ENCODE measurements at places on chromosomes 13 and 19. TPM values are rescaled to one million over a fixed set of nuclear protein-coding genes. Genes with fewer than 3 reads are reported as not detected.

DNA sequence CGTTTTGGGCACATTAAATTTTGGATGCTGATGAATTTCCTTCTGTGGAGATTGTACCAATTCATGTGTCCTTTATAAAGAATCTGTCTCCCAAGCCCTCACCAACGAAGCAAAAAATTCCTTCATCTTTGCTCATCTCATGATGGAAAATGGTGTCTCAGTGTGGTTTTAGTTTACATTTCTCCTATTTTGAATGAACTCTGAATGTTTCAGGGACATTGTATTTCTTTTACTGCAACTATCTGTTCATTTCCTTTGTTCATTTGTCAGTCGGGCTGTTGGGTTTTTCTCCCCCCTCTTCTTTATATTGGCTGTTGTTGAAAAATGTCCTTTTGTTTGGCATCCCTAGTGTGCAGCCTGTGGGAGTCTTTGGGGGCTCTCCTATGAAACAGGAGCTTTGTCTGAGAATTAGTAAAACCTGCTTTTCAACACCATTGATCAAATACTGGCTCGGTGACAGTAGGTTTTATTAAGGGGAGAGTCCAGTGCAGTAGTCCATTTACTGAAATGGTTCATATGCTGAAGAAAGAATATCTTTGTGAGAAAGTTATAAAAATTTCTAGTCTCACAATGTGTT is 91.3 kb upstream of the C1QTNF9B start:
- no peak for DNase-seq

DNA sequence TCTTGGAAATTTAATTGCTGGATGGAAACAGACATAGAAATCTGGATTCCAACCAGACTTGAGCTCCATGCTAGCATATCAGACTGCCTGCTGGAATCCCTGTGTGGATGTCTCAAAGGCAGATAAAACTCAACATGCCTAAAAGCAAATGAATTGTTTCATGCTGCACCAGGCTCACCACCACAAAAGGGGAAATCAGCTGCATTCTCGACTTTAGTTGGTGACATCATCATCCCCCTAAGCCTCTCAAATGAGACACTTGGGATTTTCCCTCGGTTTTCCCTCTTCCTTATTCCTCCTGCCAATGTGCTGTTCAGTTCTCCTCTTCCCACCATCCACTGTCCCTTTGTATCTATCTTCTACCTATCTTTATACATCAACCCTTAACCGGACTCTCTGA is 134.3 kb downstream of the ZDHHC20 start:
- no peak for DNase-seq

The OR7A5 gene
- total RNA-seq: not detected

- DNase-seq: no peak
These were observed 908.0 kb upstream of the ATXN8OS start for GRCh38 chr13:69199664-69200063.

DNA sequence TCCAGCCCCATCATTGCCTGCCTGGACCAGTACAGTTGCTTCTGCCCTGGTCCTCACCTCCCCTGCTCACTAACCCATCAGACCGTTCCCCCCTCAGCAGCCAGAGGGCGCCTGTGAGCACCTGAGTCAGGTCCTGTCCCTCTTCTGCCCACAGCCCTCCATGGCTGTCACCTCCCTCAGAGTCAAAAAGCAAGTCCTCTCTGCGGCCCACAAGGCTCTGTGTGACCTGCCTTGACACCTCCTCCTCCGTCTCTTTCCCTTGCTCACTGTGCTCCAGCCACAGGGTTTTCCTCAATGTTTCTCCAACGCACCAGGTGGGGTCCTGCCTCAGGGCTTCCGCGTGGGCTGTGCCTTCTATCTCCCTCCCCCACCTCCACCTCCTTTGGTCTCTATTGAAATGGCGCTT is 29.4 kb upstream of the PTPRS start:
- DNase-seq: peak; percentile 35

- no peak for DNase-seq
These were observed 16.2 kb downstream of the SOX21 start for GRCh38 chr13:94696171-94696570.

The LGALS4 gene
- total RNA-seq: not detected

GRCh38 chr13:46631179-46631542 is 78.2 kb downstream of the LRCH1 start:
- no peak for DNase-seq

GRCh38 chr13:109036078-109036780 is 406.8 kb downstream of the MYO16 start:
- DNase-seq: no peak

DNA sequence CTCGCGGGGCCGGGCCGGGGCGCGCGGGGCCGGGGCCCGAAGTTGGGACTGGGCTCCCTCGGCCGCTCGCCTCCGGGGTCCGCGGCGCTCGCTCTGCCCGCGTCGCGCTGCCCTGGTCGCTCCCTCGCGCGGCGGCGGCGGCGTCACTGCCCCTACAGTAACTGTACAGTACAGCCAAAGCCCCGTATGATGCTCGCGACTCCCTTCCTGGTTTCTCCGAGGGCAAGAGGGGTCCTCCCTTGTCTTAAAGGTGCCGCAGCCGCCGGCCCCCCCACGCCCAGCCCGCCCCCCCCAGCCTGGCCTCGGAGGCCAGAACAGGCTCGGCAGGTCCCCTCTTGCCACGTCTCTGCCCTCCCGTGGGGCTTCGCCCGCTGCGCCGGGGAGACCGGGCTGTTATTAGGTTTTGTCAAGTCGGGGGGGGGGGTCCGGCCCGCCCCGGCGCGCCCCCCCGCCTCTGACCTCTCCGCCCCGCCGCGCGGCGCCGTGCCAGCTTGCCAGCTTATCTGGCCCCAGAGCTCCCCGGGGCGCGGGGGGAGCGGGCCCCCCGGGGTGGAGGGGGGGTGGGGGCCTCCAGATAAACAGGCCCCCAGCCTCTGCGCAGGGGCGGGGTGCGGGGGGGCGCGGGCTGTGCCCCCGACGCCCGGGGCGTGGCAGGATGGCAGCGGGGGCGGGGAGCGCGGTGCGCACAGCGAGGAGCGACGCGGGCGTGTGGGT is at the start of gene ZBTB7A:
ZBTB7A (minus strand) TSS at position 218 of the 714 bp plus-strand sequence. CDS start 11,667 bp downstream, outside the sequence.
- peak; percentile 63 for DNase-seq

DNA sequence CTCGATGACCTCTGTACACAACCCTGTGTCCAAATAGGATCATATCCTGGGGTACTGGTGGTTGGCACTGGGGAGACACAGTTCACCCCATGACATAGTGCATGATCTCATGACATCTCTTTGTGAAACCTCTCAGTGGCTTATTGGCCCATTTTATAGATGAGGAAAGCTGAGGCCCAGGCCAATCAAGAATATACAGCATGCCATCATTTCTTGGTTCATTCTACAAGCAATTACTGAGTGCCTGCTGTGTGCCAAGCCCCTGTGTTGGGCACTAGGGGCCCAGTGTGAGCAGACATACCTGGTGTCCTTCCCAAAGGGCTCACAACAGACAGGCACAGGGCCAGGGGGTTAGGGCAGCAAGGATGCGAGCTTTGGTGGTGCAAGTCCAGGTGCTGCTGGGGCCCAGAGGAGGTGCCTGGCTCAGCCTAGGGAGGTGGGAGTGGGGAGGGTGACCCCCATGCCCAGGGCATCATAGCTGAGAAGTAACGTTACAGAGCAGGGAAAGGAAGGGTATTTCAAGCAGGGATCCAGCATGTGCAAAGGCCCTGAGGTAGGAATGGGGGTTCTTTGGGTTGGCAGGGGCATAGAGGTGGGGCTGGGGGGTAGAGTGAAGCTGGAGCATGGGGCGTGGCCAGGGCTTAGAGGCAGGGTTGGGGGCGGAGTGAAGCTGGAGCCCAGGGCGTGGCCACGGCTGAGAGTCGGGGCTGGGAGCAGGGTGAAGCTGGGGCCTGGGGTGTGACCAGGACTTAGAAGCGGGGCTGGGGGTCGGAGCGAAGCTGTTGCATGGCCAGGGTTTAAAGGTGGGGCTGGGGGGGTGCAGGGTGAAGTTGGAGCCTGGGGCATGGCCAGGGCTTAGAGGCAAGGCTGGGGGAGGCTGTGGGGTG is 20.7 kb downstream of the COLGALT1 start:
- DNase-seq: no peak

The REEP6 gene
- 1.5 TPM for total RNA-seq

The OR10H5 gene
- total RNA-seq: not detected

GRCh38 chr19:38924388-38924787 is 6.2 kb downstream of the SARS2 start:
- no peak for DNase-seq

- peak; percentile 45 for DNase-seq
These were observed 621 bp downstream of the SOX21 start for GRCh38 chr13:94711561-94712286.

The KLK12 gene
- total RNA-seq: not detected

DNA sequence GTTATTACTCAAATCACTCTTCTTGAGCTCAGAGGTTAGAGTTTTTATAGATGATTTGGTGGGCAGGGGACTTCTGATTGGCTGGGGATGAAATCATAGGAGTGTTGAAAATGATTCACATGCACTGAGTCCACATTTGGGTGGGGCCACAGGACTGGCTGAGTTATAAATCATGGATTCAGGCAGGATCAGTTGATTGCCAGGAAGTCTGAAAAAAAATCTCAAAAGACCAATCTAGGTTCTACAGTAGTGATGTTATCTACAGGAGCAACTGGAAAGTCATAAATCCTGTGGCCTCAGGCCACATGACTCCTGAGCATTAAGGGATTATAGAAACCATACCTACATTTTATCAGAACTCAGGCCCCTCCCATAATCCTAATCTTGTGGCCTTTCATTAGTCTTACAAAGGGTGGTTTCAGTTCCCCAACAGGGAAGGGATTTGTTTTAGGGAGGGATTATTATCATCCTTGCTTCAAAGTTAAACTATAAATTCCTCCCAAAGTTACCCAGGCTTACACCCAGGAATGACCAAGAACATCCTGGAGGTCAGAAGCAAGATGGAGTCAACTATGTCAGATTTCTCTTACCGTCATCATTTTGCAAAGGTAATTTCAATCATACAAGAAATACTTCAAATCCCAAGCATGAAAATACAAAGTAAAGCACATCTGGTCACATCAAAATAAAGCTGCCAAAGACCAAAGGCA is 5.6 kb upstream of the CCDC70 start:
- no peak for DNase-seq

The TMEM38A gene
- total RNA-seq: 1.6 TPM

The RFPL4AL1 gene
- not detected for total RNA-seq

The TMEM86B gene
- 5.4 TPM for total RNA-seq

- DNase-seq: peak; percentile 83
These were observed 83.2 kb upstream of the MCF2L start for GRCh38 chr13:112885782-112886268.

- DNase-seq: no peak
These were observed 23.2 kb downstream of the UBXN6 start for GRCh38 chr19:4434391-4434790.

The PCP2 gene
- not detected for total RNA-seq

The ZNF543 gene
- 4.5 TPM for total RNA-seq

GRCh38 chr13:99280166-99280565 is 22.0 kb upstream of the GPR18 start:
- no peak for DNase-seq

DNA sequence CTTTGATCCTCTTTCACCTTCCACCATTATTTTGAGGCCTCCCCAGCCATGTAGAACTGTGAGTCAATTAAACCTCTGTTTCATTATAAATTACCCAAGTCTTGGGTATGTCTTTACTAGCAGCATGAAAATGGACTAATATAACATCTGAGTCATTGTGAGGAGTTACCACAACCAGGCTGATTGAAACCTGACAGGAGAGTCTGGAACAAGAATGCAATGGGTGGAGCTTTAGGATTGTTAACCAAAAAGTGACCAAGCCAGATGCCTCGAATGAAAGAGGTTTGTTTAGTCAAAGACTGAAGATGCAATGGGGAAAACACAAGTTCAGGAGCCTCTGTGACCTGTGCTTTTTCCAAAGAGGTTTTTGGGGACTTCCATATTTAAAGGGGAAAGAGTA is 659.0 kb downstream of the SLITRK6 start:
- DNase-seq: no peak

The STAP2 gene
- 12.2 TPM for total RNA-seq

- peak; percentile 50 for DNase-seq
These were observed 2.3 kb upstream of the C1QTNF9B start for GRCh38 chr13:23899555-23899954.

The PRTN3 gene
- not detected for total RNA-seq

Data from endothelial cell of umbilical vein (primary cell).